ENCODE measurements at places on chromosomes 6 and 20.

GRCh38 chr6:157158897-157159296 lies 164.4 kb downstream of the TMEM242 start:
- ATAC-seq, result no peak

DNA sequence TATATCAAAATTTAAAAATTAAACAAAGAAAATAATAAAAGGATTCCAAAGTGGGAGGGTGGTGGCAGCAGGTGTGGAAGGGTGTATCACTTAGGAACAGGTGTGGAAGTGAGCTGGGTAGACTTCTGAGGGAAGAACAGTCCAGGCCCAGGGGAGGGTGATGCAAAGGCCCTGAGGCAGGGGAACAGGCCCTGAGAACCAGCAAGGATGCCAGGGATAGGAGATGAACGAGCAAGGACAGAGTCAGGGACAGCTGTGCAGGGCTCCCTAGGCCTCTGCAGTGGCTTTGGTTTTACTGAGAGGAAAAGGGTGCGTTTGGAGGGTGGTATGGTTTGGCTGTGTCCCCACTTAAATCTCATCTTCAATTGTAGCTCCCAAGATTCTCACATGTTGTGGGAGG lies 9.4 kb upstream of the RAET1E start:
- no peak for ATAC-seq

DNA sequence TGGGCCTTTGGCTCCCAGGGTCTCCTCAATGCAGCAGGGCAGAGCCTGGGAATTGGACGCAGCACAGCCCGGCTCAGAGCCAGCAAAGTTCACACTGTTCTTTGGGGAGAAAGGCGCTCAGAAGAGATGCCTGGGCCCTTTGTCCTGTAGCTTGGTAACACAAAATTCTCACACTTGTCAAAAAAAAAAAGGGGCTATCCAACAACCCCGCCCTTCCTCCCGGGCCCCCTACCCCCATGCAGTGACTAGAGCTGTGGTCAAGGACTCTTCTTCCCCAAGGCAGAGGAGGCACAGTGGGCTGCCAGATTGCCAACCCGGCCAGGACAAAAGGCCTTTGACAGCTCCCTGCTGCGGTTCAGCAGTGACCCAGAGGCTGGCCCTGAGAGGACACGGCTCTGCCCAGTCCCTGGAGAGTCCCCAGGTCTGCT lies 2.0 kb downstream of the NKAIN4 start:
- no peak for ATAC-seq

DNA sequence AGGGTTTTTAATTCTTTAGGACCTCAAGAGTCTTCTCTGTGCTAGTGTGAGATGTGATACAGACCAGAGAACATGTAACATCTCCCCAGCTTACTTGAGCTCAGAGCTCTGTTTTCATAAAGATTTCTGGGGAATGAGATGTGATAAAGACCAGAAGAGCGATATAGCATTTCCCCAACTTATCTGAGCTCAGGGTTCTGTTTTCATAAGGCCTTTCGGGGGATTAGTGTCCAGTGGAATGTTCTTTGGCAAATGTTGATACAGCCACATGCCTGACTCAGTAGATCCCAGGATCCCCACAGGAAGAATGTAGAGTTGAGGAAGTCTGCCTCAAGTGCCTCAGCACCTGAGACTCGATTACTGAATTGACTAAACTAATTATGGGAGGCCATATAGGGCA lies 18.7 kb upstream of the TOP1 start:
- ATAC-seq, result no peak

DNA sequence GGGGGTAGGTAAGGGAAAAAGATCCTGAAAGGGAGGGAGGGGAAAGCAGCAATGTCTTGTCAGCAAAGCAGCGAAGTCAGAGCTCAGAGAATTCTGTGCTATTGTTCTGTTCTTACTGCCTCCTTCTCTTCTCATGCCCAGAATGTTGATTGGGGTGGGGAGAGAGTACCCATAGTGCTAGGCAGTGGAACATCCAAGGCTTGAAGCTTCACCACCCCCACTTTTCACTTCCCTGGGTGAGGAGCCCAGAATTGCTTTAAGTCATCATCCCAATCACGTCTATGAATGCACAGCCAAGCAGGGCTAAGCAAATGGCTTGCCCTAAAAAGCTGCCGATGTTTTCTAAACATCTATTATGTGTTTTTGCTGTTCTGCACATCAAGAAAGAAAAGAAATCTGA lies 16.5 kb downstream of the REPS1 start:
- ATAC-seq, result peak; percentile 31

- ATAC-seq, result no peak
These were observed 110.0 kb upstream of the KCNK16 start for GRCh38 chr6:39432330-39433025.

- ATAC-seq, result no peak
These were observed 59.8 kb downstream of the IGF2R start for GRCh38 chr6:160028487-160029275.

GRCh38 chr20:56503916-56504315 lies 20.6 kb upstream of the FAM209A start:
- no peak for ATAC-seq

- ATAC-seq, result no peak
These were observed 979.0 kb downstream of the KIF16B start for GRCh38 chr20:15594158-15594695.

GRCh38 chr20:58219342-58219700 lies 9.1 kb downstream of the ANKRD60 start:
- peak; percentile 65 for ATAC-seq

DNA sequence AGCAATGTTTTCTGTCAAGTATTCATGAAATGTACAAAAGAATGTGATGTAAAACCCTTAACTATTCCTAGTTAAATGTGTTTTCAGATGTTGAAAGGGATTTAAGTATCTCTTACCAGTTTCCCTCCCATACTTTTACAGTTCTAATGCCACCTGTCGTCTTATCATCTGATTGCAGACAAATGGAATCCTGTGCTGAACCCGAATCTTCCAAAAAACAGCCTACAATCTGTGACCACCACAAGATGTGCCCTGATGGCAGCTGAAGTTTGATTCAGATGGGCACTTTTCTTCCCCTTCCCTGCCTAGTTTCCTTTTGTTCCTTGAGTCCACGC lies 1.9 kb downstream of the TOMM6 start:
- no peak for ATAC-seq

DNA sequence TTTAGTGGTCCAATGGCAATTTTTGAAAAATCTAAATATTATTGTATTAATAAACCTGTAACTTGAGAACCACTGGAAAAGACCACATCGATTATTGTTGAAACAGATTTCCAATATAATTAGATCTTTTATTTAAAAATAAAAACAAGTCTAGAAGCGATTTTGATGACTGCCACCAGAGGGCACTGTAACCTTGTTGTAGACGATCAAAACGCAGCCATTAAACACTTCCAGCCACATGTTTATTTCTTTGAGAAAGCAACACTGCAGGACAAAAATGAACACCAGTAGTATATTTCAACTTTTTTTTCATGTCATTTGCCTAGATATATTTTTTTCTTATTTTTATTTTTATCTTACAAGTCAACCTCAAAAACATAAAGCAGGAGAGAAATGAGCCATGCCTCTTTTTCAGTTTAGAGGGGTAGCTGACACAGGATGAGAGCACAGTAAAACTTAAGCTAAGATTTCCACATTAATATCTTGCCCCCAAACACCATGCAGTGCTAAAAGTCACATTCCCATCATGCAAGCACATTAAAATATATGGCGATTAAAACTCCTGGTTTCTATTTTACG lies 115.4 kb downstream of the OPRM1 start:
- ATAC-seq, result peak; percentile 48

GRCh38 chr6:130158056-130158455 lies 64.7 kb downstream of the SAMD3 start:
- no peak for ATAC-seq

DNA sequence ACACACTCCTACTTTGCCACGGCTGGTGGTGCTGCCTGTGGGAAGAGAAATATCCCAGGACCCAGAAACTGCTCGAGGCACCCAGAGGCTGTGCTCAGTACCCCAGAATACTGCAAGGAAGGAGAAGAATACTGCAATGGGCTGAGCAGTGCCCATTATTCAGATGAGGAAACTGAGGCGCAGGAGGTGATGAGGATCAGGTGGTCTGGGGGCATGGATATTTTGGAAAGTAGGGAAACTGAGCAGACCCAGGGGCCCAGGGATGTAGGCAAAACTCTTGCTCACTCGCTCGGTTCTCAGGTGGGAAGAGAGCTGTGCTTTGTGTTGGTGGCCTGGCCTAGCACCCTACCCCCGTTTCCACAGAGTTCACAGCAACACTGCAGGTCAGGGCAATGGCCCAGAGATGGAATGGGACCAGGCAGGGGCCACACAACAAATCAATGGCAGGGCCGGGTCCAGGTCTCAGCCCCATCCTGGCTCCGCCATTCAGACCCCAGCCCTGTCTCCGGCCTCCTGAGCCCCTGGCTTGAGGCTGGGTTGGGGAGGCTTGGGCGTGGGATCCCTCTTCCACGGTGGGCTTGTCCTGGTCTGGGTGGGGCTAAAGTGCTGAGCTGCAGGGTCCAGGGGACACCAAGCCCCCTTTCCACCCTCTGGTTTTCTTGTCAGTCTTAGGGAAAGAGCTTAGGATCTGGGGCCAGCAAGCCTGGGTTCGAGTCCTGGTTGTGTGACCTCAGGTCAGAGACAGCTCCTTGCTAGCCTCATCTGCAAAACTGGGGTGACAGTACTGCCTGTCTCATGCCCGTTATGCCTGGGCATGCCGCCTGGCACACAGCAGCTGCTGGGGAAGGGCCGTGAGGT lies 33.9 kb downstream of the SUN5 start:
- no peak for ATAC-seq

- ATAC-seq, result no peak
These were observed 72.8 kb upstream of the ADTRP start for GRCh38 chr6:11851387-11851786.

GRCh38 chr20:90651-91050 lies 3.2 kb downstream of the DEFB125 start:
- no peak for ATAC-seq

DNA sequence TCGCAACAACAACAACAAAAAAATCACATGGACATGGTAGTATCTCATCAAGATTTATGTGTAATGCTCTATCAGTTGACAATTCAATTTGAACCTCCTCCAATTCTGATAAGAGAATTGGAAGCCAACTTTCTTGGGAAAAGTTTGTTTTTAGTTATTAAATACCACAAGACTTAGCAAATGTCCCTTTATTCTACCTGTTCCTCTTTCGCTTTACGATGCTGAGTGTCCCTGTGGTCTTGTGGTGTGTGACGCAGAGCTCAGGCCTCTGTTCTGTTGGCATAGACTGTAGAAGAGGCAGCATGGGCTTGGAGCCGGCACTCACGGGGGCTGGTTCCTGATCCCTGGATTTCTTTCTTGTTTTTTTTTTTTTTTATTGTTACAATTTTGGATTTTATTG lies 76.7 kb downstream of the PSMB1 start:
- ATAC-seq, result no peak

- ATAC-seq, result no peak
These were observed 116.2 kb upstream of the JAG1 start for GRCh38 chr20:10790013-10790412.

DNA sequence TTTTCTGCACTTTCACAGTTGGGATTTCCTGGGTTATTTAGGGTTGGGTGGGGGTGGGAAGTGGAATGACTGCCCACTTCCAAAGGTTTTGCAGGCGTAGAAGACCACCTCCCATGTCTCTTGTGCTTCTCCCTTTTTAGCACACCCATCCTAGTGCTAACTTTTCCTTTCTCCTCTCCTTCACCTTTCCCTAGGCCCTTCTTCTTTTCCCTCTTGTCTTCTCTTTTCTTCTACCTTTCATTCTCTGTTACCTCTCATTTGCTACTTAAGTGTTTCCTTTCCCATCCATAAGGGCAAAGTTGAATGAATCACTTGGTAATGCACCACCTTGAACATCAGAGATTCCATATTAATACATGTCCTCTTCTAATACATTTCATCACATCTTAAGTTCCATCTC lies 105.0 kb upstream of the ZNF184 start:
- no peak for ATAC-seq

DNA sequence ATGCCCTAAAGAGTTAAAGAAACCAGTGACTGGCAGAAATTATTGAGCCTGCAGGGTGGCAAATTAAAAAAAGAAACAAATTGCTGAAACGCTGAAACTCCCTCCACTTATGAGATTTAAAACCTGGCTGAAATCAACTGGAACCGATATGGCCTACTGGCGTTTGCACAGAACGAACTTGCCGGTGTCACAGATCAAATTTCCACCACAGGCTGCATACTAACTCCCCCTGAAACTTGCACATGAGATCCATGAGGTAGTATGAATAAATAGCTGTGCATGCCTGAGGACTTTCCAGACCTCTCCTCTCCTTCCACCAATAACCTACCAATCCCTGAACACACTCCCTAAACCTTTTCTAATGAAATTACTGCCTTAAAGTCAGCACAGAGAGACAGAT lies 150.4 kb downstream of the RNGTT start:
- no peak for ATAC-seq

- ATAC-seq, result no peak
These were observed 40.4 kb upstream of the CHRNA4 start for GRCh38 chr20:63401384-63402110.

DNA sequence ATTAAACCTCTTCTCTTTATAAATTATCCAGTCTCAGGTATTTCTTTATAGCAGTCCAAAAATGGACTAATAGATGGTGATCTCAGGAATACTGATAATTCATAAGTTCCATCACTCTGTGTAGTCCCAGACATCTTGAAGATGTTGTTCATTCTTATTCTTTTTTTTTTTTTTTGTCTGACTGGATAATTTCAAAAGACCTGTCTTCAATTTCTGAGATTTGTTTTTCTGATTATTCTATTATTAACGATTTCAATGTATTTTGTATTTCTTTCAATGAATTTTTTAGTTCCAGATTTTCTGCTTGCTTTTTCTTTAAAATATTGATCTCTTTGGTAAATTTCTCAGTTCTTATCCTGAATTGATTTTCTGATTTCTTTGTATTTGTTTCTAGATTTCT lies 29.7 kb upstream of the ZNF337 start:
- no peak for ATAC-seq

DNA sequence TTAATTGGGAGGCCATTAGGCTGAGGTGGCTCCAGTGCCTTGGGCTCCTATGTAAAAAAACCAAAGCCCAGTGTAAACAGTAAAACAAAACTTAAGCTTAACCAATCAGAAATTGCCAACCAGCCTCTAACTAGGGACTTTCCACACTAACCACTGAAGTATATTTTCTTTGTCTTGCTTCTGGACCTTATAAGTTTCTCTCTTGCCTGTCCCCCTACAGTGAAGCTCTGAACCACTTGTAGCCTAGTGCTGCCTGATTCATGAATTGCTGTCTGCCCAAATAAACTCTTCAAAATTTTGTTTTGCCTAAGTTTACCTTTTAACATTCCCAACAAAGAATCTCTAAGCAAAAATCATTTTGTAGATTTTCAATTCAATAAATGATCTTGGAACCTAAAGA lies 28.2 kb downstream of the POPDC3 start:
- ATAC-seq, result no peak
